ENCODE measurements at places on chromosomes 12 and 14.

DNA sequence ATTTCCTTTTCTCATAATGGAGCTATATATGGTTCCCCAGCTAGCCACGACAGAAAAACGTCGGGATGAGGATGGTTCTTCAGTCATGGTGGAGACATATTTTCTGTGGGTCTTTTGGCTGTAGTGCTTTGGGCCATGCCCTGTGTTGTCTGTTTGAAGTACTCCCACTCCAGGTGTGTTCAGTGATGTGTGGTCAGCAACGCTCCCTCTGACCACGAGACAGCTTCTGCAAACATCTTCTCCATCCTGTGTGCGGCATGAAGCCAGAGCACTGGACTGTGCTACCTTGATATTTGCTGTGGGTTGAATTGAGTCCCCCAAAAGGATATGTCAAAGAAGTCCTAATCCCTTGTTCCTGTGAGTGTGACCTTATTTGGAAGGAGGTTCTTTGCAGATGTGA is 931.2 kb downstream of the NRXN3 start:
- no peak for DNase-seq

GRCh38 chr12:96132819-96133218 is 61.4 kb upstream of the ELK3 start:
- DNase-seq: peak; percentile 28

DNA sequence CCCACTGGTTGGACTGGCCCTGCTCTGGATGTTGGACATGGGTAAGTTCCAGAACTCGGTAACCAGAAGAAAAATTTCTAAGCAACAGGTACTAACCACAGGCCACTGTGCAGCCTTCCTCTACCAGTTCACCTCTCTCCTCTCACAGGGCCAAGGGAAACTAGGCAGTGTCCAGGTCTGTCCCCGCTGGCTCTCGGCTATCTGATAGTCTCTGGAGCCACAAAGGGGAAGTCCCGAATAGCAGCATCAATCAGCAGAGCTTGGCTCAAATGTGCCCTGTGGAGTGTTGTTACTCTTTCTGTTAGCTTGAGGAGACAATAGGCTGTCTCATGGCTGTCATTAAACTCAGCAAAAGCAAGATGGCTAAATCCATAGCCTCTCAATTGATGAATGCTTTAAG is 73.2 kb downstream of the TSPAN11 start:
- no peak for DNase-seq

DNA sequence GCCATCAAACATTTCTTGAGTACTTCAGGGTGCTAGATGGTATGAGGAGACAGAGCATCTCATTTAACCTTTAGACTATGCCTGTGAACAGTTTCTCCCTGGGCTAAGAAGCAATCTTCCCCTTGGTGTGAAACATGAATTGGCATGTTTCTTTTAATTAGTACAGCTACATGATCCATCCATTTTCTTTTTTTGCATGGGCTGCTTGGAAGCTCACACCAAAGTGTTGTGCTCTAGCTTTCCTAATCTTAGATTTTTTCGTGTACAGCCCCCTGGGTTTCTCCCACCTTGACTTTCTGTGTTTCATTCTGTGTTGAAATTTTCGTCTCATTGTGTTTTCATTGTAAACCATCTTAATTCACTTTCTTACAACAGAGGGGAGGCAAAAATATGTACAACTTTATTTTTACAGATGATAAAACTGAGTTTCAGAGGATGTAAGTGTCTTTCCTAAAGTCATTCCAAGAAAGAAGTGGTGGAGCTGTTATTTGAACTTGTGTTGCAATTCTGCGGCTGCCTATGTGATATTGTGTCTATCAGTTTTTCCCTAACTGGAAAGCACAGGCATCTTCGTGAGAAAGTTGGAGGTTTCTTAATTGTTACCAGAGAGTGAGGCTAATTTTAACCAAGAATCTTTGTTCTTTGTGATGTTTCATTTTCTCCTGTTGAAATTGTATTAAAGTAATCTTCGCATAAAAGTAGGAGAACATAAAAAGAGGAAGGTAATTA is 64.5 kb downstream of the DAAM1 start:
- no peak for DNase-seq

- DNase-seq: no peak
These were observed 35.3 kb downstream of the KICS2 start for GRCh38 chr12:64186789-64187188.

- DNase-seq: no peak
These were observed 119.3 kb downstream of the NTN4 start for GRCh38 chr12:95671265-95671664.

DNA sequence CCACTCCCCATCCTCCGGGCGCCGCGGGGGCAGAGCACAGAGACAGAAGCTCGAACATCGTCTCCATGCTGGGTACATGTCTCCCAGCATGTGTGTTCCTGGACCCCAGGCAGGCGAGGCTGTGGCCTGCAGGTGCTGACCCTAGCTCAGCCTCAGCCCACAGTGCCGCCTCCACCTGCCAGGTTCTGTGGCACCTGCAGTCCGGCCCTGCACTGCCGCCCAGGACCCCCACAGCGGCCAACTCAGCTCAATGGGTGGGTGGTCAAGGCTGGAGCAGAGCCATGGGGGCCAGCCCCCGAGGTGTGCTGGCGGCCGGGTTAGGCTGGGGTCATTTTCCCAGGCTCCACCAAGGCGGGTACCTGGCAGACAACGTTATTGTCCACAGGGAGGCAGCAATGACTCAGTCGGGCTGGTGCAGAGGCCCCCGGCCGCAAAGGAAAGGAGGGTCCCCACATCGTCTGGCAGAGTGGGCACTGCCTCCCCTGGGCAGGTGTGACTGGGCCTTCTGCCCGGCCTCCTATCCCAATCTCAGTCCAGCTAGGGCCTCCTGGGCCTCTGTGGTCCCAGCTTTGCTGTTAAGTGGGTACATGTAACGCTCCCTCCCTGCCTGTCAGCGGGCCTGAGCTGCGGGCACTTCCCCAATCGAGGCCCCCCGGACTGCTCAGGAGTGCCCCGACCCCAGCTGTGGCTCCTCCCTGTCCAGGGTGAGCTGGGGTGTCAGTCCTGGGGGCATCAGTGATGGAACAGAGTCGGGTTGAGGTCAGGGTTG is 20.2 kb upstream of the NUDT14 start:
- no peak for DNase-seq

GRCh38 chr12:63151623-63152320 is 771 bp upstream of the AVPR1A start:
- peak; percentile 6 for DNase-seq

- DNase-seq: no peak
These were observed 55.7 kb upstream of the PLXNC1 start for GRCh38 chr12:94092516-94093241.

DNA sequence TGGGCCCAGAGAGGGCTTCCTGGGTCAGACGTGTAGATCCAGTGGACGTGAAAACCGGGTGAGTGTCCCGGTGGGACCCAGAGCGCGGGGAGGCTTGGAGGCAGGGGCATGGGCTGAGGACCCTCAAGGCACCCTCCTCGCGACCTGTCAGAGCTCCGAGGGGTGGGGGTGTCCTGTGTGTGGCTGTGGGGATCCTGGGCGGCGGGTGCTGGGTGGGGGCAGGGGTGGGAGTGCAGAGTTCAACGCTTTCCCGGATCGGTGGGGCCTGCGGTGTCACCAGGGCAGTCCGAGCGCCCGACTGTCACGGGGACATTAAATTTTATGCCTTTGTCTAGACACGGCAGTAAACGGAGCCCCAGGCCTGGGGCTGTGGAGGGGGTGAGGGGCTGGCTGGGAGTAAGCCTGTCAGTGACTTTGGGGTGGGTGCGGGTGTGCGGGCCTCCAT is 1.0 kb downstream of the TMEM121 start:
- DNase-seq: no peak

DNA sequence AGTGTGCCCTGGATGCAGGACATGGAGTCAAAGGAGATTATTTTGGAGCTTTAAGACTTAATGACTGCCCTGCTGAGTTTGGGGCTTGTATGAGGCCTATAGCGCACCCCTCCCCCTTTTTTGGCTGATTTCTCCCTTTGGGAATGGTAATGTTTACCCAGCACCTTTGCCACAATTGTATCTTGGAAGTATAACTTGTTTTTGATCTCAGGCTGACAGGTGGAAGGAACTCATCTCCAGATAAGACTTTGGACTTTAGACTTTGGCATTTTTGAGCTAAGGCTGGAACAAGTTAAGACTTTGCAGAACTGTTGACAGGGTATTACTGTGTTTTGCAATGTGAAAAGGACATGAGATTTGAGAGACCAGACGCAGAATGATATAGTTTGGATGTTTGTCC is 110.5 kb downstream of the DERA start:
- DNase-seq: no peak

DNA sequence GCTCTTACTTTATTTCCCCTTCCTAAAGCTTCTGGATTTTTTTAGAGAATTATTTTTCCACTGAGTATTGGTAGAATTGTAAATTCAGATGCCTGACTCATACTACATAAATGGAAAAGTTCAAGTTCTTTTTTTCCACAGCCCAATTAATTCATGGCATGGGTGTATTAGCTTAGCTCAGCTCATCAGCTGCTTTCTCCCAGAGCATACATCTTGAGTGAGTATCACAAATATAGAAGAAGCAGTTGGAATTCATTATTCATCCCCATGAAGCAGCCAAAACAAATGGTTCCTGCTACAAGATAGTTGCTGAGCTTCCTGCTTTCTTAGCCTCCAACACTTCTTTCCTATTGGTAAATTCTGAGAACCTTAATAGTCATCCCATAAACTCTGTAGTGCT is 105.1 kb downstream of the C12orf50 start:
- no peak for DNase-seq

- no peak for DNase-seq
These were observed 1.1 kb upstream of the SDSL start for GRCh38 chr12:113420996-113421595.

DNA sequence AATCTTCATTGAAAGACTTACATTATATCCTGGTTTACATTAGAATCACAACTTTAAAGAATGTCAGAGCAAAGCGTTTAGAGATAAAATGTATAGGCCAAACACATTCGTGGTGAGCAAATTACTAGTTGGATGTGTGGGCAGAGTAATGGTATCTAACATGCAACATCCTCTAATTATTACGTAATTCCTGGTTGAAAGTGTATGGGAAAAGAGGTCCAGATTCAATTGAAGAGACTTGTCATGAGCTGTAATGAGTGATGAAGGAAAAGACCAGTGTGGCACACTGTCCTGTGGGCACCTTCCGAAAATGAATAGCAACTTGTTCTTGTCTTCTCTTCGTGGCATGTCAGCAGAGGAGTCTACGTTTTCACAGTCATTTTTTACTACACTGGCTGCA is 192.8 kb downstream of the LRIG3 start:
- DNase-seq: no peak

DNA sequence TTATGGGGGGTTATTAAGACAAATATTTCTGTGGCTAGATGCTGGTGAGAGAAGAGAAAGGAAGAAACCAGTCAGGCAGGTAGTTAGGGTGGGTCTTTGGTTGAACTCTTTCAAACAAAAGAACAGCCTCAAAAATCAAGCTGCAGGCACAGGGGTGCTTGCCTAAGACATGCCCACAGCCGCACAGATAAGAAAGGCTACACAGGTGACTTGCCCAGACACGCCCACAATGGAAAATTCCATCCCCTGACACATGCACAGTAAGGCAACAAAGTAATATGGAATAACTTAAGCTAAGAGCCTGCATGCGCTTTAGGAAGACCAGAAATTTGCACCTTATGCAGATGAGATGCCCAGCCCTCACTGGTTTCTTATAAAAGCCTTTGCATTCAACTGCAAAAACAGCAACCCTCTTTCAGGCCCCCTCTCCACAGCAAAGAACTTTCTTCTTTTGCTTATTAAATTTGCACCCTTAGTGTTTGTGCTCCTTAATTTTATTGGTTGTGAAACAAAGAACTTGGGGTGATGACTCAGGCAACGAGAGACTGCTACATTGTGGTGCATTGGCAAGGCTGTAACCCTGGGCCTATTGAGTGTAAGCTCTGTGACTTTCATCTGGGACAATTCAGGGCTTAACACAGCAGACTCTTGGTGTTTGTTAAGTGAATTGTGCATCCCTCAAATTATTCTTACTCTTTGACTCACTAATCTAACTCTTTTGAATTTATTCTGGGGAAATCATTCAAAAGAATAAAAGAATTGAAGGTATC is 149.4 kb downstream of the RPAP3 start:
- DNase-seq: no peak

GRCh38 chr14:50928002-50928635 is 16.2 kb downstream of the PYGL start:
- DNase-seq: peak; percentile 58

GRCh38 chr12:82659343-82660207 is 27.1 kb upstream of the TMTC2 start:
- no peak for DNase-seq

GRCh38 chr12:113436586-113436985 is 14.4 kb downstream of the SDSL start:
- no peak for DNase-seq

GRCh38 chr12:78167510-78167909 is 336.8 kb downstream of the NAV3 start:
- no peak for DNase-seq

- no peak for DNase-seq
These were observed 47.0 kb downstream of the SIX1 start for GRCh38 chr14:60602291-60602690.

DNA sequence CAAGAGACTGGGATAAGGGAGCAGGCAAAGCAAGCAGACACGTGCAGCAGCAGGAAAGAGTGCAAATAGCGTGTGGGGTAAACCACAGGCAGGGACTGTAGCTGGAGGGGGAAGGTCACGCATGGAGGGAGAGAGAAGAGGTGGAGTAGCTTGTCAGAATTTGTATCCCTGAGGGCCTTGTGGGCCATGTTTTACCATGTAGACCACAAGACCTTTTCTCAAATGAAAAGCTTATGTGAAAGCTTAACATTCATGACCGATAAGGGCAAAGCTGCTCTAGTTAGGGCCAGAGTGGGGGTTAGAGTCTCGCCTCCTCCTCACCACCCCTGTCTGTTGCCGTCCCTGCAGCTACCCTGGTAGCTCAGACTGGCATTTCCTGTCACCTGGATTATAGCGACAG is 152.9 kb upstream of the E2F7 start:
- no peak for DNase-seq

DNA sequence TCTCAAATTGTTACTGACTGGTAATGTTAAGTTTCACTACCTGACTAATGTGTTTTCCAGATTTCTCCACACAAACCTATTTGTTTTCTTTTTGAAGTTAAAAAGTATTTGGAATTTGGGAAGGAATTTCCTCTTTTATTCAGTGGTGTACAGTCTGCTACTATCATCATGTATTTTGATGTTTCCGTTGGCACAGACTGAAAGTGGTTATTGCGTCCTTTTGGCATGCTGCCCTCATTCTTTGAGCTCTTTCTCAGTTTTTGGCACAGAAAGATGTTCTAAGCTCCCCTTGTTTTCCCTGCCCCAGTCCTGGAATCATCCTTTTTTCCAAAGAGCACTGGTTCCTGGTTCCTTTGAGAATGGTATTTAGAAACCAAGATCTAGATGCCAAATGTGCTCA is 31.4 kb upstream of the RTRAF start:
- no peak for DNase-seq

GRCh38 chr12:128114485-128114884 is 152.5 kb upstream of the TMEM132C start:
- DNase-seq: no peak

GRCh38 chr12:12470751-12471306 is 91.8 kb downstream of the DUSP16 start:
- DNase-seq: no peak

GRCh38 chr12:80272387-80272915 is 171.6 kb upstream of the PTPRQ start:
- DNase-seq: no peak
